ENCODE measurements at places on chromosomes 7 and 10. TPM values are rescaled to one million over a fixed set of nuclear protein-coding genes. Genes with fewer than 3 reads are reported as not detected.

- no peak for DNase-seq
These were observed 4.5 kb upstream of the ZKSCAN1 start for GRCh38 chr7:100010901-100011300.

- no peak for DNase-seq
These were observed 15.3 kb upstream of the SUN1 start for GRCh38 chr7:816751-817671.

- DNase-seq = no peak
These were observed 73.9 kb downstream of the NRP1 start for GRCh38 chr10:33260403-33261149.

DNA sequence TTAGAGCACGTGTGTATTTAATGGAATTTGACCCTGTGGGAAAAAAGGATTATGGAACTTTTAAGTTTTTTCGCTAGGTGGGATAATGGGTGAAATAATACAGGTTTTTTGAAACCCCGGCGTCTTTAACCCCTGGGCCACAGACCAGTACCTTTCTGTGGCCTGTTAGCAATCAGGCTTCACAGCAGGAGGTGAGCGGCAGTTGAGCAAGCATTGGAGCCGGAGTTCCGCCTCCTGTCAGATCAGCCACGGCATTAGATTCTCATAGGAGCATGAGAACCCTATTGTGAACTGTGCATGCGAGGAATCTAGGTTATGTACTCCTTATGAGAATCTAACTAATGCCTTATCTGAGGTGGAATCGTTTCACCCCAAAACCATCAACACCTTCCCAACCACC is 28.6 kb downstream of the WAC start:
- DNase-seq = no peak

DNA sequence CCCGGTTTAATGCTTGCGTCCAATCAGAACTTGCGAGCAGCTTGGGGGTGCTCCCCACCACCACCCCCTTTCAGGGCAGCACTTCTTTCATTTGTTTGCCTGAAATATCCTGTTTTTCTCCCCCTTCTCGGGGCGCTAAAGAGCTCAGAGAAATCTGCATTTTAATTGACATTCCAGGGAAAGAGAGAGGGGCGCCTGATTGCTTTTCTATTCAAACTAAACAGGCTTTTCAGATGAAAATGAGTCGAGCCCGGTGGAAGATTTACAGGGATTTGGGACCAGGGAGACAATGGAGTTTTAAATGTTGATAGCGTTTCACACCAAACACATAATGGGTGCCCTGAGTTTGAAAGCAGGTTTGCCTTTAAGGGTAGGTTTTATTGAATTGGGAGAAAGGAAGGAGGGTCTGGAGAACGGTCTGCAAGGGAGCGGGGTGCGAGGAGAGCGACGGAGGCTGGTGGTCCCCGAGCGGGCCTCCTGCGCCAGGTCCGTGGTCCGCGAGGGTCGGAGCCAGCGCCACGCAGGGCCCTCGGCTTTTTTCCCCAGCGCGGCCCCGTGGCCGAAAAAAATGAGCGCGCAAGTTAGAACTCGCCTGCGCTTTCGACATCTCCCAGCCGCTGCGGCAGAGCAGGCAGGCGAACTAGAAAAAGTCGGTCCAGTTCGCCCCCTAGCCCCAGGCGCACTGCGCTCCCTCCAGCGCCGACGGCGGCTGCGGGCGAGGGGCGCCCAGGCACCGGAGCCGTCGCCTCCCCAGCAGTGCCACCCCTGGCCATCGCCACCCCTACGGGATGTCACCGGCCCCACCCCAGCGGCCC is 1.3 kb downstream of the FGFR2 start:
- no peak for DNase-seq

GRCh38 chr7:31251441-31251840 is 89.1 kb downstream of the NEUROD6 start:
- DNase-seq = no peak

CPXM2 gene
- total RNA-seq = not detected

LRMDA gene
- not detected for total RNA-seq

BMPER gene
- total RNA-seq = 10.7 TPM

Data from HFFc6 (cell line).